T-cell (primary cell): ENCODE measurements at places on chromosomes 3 and 15.

- no peaks in the 10 kb centered on the region for H3K36me3 ChIP-seq
- no peaks in the 10 kb centered on the region for H3K27me3 ChIP-seq
These were observed 39.6 kb downstream of the SMAD6 start for GRCh38 chr15:66741646-66742045.

- H3K27ac ChIP-seq = no peak overlapping the region
- no peaks in the 10 kb centered on the region for H3K4me1 ChIP-seq
- no peaks in the 10 kb centered on the region for H3K36me3 ChIP-seq
- peaks cover 4% of the 10 kb centered on the region for H3K27me3 ChIP-seq
- no peak for DNase-seq
These were observed 18.7 kb upstream of the GADL1 start for GRCh38 chr3:30913176-30913575.

GRCh38 chr15:45653702-45654424 is 19.0 kb downstream of the SQOR start:
- H3K27me3 ChIP-seq = no peaks in the 10 kb centered on the region
- DNase-seq = no peak
- H3K4me1 ChIP-seq = peaks cover 22% of the 10 kb centered on the region
- H3K4me3 ChIP-seq = no peak overlapping the region
- peaks cover 4% of the 10 kb centered on the region for H3K36me3 ChIP-seq

- no peaks in the 10 kb centered on the region for H3K27me3 ChIP-seq
- no peaks in the 10 kb centered on the region for H3K4me1 ChIP-seq
- no peak overlapping the region for H3K4me3 ChIP-seq
These were observed 54.4 kb downstream of the DCUN1D1 start for GRCh38 chr3:182925944-182926337.

DNA sequence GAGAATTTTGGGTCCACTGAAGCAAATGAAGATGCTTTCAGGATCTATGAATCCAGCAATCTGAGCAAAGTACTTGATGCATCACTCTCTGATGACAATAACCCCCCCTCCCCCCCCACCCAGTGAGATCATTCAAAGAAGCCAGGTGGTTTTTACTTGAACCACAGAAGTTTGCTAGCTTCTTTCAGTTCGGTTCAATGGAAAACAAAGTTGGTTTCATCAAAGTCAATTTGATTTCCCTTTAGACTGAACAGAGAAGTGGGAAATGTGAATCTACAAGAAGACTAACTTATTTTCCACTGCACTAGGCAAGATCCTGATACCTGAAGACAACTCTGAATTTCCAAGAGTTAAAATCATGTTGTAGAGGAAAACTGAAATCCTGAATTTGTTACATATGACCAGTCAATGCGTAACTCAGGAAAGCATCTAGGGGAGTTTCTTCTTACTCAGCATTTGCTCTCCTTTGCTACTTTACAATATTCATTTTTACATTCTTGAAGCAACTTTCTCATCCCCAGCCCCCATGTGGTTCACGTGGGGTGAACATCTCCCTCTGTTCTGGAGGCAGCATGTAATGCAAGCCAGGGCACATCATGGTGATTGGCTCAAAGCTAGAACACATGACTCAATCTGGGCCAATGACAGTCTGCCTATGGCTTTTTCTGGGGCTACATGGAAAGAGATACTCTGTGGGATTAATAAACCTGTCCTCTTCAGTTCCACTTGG is 572.6 kb downstream of the FOXP1 start:
- H3K36me3 ChIP-seq = peaks cover 6% of the 10 kb centered on the region
- H3K27me3 ChIP-seq = no peaks in the 10 kb centered on the region

DNA sequence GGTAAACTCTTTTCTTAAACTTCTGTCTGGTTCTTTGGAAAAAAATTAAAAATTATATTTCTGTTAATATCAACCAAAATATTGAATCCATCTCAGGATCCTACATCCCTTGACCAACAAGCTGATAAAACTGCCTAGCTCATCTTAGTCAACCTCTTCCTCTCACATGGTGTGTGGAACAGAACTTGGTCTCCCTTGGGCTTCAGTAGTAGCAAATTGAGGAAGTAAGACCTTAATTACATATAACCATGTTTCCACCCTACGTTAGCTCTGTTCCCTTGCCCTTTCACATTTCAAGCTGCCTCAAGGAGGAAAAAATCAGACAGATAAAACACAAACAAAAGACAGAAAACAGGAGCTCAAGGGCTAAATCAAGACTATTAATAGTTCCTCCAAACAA is 116.4 kb downstream of the GREM1 start:
- H3K4me3 ChIP-seq = no peak overlapping the region
- H3K4me1 ChIP-seq = no peaks in the 10 kb centered on the region
- peaks cover 4% of the 10 kb centered on the region for H3K27me3 ChIP-seq
- DNase-seq = no peak

GRCh38 chr15:79370716-79371115 is 59.8 kb downstream of the TMED3 start:
- H3K4me1 ChIP-seq = no peaks in the 10 kb centered on the region
- no peaks in the 10 kb centered on the region for H3K27me3 ChIP-seq
- no peak overlapping the region for H3K4me3 ChIP-seq
- no peak overlapping the region for H3K27ac ChIP-seq

GRCh38 chr3:152053866-152054265 is 180.4 kb downstream of the SUCNR1 start:
- DNase-seq = no peak
- H3K27me3 ChIP-seq = no peaks in the 10 kb centered on the region
- no peaks in the 10 kb centered on the region for H3K4me1 ChIP-seq
- H3K27ac ChIP-seq = no peak overlapping the region

DNA sequence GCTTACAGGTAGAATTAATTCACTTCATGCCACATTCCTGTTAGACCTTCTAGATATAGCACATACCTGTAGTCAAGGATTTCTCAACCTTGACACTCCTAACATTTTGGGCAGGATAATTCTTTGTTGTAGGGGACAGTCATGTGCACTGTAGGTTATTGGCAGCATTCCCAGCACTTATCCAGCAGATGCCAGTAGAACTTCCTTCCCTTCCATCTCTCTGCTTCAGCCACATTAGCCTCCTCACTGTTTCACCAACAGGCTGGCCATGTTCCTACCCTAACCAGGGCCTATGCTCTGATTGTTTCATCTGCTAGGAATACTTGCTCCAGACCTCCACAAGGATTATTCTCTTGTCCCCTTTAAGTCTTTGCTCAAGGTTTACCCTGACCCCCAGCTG is 68.0 kb upstream of the STAC start:
- no peak overlapping the region for H3K27ac ChIP-seq
- H3K27me3 ChIP-seq = no peaks in the 10 kb centered on the region
- DNase-seq = no peak
- H3K4me3 ChIP-seq = no peak overlapping the region
- H3K36me3 ChIP-seq = no peaks in the 10 kb centered on the region
- no peaks in the 10 kb centered on the region for H3K4me1 ChIP-seq

- no peak overlapping the region for H3K27ac ChIP-seq
- H3K27me3 ChIP-seq = no peaks in the 10 kb centered on the region
- no peaks in the 10 kb centered on the region for H3K4me1 ChIP-seq
- no peak for DNase-seq
- H3K36me3 ChIP-seq = no peaks in the 10 kb centered on the region
- H3K4me3 ChIP-seq = no peak overlapping the region
These were observed 234.2 kb upstream of the UMPS start for GRCh38 chr3:124496061-124496460.

- DNase-seq = no peak
- no peaks in the 10 kb centered on the region for H3K4me1 ChIP-seq
- no peak overlapping the region for H3K27ac ChIP-seq
- H3K4me3 ChIP-seq = no peak overlapping the region
- no peaks in the 10 kb centered on the region for H3K27me3 ChIP-seq
These were observed 90.6 kb upstream of the GRM7 start for GRCh38 chr3:6770397-6770690.

GRCh38 chr3:182814419-182815062 is 21.2 kb downstream of the ATP11B start:
- no peak overlapping the region for H3K27ac ChIP-seq
- no peak for DNase-seq
- no peaks in the 10 kb centered on the region for H3K36me3 ChIP-seq
- H3K4me1 ChIP-seq = peaks cover 11% of the 10 kb centered on the region
- H3K27me3 ChIP-seq = no peaks in the 10 kb centered on the region

DNA sequence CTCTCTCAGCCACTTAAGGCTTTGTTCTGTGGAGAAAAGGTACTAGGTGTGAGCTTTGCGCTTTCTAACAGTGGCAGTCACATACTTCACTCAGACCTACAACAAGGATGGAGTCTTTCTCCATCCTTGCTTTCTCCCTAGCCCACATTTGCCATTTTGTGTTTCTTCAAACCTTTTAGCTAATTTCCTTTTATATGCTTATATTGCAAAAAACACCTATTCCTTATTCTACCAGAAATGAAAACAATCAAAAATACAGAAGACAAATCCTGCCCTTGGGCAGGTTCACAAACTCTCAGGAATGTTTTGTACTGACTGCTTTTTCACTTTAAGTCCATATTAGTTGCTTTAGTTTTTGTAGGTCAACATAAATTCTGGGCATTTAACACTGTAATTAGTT is 914.2 kb downstream of the SQOR start:
- H3K27ac ChIP-seq = no peak overlapping the region
- H3K36me3 ChIP-seq = no peaks in the 10 kb centered on the region
- H3K4me1 ChIP-seq = no peaks in the 10 kb centered on the region
- H3K27me3 ChIP-seq = no peaks in the 10 kb centered on the region
- H3K4me3 ChIP-seq = no peak overlapping the region

DNA sequence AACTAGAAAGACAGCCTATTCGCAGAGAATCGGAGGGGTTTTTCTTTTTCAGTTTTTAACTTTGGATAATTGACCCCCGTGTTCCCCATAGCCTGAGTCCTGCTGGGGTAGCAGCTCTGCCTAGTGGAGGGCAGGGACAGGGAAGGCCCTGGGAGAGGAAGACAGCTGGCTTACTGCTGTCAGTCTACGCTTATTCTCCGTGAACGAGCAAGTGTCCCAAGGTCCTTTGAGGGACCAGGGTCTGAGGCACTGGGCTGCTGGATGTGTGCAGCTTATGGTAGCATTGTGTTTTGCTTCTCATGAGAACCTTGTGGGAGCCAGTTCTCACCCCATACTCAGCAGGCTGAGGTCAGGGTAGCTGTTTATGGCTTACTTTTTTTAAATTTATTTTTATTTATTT is 3.0 kb downstream of the LIMD1 start:
- no peaks in the 10 kb centered on the region for H3K27me3 ChIP-seq
- DNase-seq = no peak
- peaks cover 3% of the 10 kb centered on the region for H3K36me3 ChIP-seq

GRCh38 chr15:29822100-29822683 is at the start of gene TJP1:
Gene TJP1 (minus strand): TSS chr15:29822468. CDS start chr15:29822028, 440 bp downstream.
- H3K4me1 ChIP-seq = peaks cover 23% of the 10 kb centered on the region
- H3K4me3 ChIP-seq = peak within 1 kb of the TSS; percentile 78
- H3K27ac ChIP-seq = no peak within 1 kb of the TSS
- no peak for DNase-seq
- peaks cover 44% of the 10 kb centered on the region for H3K27me3 ChIP-seq

GRCh38 chr15:90957031-90957790 is 2.5 kb downstream of the RCCD1 start:
- no peaks in the 10 kb centered on the region for H3K27me3 ChIP-seq
- no peak overlapping the region for H3K27ac ChIP-seq
- peaks cover 8% of the 10 kb centered on the region for H3K36me3 ChIP-seq
- H3K4me1 ChIP-seq = peaks cover 11% of the 10 kb centered on the region
- H3K4me3 ChIP-seq = no peak overlapping the region
